Mesothelial cell of epicardium (in vitro differentiated cells): ENCODE measurements at places on chromosomes 2 and 18. TPM values are rescaled to one million over a fixed set of nuclear protein-coding genes. Genes with fewer than 3 reads are reported as not detected.

DNA sequence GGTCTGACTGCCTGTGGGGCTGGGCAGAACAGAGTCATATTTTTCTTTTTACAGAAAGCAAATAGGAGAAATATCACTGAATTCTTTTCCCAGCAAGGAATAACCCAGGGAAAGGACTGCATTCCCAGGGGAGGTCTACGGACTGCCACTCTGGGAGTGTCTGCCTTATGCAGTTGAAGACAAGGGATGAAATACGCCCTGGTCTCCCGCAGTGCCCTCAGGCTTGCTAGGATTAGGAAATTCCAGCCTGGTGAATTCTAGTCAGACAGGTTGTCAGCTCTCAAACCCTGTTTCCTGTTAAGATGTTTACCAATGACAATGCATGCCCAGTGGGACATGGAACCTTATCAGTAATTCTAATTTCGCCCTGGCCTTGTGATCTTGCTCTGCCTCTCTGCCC, 30.3 kb upstream of the PDK1 start:
- H3K4me3 ChIP-seq, result no peak overlapping the region
- no peak overlapping the region for H3K27ac ChIP-seq
- H3K36me3 ChIP-seq, result peaks cover 3% of the 10 kb centered on the region
- no peaks in the 10 kb centered on the region for H3K4me1 ChIP-seq

GRCh38 chr18:69580107-69580506, 179.4 kb downstream of the DOK6 start:
- DNase-seq, result no peak
- no peak overlapping the region for H3K27ac ChIP-seq
- H3K36me3 ChIP-seq, result no peaks in the 10 kb centered on the region
- no peaks in the 10 kb centered on the region for H3K27me3 ChIP-seq
- no peaks in the 10 kb centered on the region for H3K4me1 ChIP-seq

Gene TACR1
- total RNA-seq, result 0.09 to 0.38 TPM (median 0.20 TPM) in 3 replicates

Gene CCL20
- 0.36 TPM in 1 of 3 replicates, not detected in the others for total RNA-seq

Gene SERPINB13
- 0.27 to 0.77 TPM (median 0.38 TPM) in 3 replicates for total RNA-seq
